Suppressor macrophage treated with lipopolysaccharide for 4 hours (primary cell): ENCODE measurements at places on chromosomes 2 and 18.
A peak's percentile ranks its signal among the peaks of the same experiment; 100 is the strongest.

DNA sequence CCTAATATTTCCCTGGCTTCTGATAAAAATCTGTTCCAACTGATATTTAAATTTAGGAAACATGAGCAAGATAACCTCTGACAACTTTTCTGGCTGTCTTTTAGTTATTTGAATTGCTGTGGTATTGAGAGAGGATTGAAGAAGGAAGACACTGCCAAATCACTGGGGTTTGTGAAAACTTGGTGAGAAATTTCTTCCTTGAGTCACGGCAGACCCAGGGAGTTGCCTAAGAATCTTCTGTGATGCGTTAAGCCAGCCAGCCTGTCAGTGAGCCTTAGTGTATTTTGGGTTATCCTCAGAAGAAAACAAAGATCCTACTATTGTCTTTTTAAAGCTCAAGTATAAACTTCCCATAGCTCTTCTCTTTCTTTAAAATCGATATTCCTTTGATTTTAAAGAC, 17.5 kb upstream of the DOK6 start:
- no peak for DNase-seq

GRCh38 chr2:241505086-241505780, 3.2 kb downstream of the STK25 start:
- DNase-seq = no peak

DNA sequence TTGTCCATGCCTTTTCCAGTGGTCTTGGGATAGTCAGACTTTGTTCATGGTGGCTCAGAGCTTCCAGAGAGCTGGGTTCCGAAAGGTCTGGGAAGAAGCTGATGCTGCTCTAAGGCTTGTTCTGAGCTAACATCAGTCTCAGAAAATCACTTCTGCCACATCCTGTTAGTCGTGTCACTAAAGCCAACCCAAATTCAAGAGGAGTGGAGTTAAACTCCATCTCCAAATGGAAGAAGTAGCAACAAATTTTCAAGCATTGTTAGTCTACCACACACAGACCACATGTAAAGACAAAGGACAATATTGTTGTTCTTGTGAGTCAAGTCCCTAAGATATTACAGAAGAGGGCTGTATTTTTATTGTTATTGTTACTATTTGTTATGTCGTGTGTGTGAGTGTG, 77.8 kb downstream of the PID1 start:
- DNase-seq = no peak

DNA sequence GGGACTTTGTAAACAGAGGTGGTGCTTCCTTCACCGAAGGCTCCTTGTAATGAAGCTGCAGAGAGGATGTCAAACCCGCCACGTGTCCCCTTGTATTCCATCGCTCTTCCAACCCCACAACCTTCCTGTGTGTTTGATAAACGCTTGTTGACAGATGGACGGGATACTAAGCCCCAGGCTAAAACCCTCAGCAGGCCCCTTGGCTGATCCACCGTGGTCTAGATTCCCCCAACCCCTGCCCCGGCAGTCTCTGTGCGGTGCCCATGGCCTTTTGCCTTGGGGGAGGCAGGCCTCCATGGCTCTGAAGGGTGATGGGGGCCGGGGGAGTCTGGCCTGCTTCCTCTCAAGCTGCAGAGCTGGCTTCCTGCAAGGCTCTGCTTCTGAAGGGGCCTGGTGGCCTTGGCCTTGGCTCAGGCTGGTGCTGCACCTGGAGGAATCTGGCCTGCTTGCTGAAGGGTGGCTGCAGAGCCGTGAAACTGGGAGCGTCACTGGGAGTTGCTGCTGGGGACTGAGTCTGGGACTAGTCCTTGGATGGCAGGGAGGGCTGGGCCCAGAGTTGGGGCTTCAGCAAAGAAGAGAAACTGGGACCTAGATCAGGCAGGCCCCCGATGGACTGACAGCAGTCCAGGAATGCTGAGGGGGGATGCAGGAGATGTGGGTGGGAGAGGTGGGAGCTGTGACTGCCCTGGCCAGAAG, 9.6 kb upstream of the NTSR2 start:
- no peak for DNase-seq

DNA sequence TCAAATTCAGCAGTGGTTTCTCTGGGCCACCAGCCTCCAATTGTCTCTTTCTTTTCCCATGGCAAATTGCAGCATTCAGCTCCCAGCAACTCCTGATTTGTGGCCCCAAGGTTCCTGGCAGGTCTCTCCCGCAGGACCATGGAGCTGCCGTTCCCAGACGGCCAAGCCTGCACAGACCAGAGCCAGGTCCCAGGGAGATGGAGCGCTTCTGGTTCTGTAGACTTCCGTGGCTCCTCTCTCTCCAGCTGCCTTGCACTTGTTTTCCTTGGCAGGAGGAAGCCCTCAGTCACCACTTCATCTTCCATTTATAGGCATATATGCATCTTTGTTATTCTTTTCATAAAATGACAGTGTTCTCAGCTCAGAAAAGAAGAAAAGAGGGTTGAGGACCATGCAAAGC, 21.7 kb downstream of the TNP1 start:
- DNase-seq = no peak

GRCh38 chr18:26961839-26962238, 96.3 kb upstream of the AQP4 start:
- no peak for DNase-seq

- DNase-seq = no peak
These were observed 45.2 kb upstream of the GLS start for GRCh38 chr2:190835303-190835930.

- DNase-seq = no peak
These were observed 195.6 kb downstream of the MYCN start for GRCh38 chr2:16135913-16136310.

DNA sequence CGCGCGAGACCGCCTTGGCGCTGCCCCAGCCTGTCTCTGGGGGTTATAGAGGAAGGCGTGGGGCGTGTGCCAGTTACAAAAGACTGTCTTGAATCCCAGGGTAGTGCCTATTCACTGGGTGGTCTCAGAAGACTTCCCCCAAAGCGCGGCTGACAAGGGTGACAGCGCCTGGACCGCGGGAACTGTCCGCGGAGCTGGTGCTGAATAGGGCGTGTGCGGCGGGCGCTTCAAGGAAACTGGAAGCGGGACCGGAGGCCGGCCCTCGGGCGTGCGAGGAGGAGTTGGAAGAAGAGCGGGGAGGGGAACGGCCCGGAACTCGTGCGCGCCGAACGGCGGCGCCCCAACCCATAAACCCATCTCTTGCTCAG, 2.3 kb downstream of the EGR4 start:
- peak; percentile 75 for DNase-seq

- DNase-seq = no peak
These were observed 63.9 kb downstream of the COL6A3 start for GRCh38 chr2:237350070-237350469.

GRCh38 chr2:109129921-109130722, 1.1 kb downstream of the SH3RF3 start:
- DNase-seq = no peak

DNA sequence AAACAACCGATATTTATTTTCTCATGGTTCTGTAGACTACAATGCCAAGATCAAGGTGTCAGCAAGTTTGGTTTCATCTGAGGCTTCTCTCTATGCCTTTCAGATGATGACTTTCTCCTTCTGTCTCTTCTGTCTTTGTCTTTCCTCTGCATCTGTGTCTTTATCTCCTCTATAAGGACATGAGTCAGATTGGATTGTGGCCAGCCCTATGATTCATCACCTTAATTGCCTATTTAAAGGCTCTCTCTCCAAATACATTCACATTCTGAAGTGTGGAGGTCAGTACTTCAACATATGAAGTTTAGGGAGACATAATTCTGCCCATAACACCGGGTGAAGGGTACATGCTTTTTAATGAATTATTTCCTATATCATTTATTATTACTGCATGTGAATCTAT, 71.2 kb upstream of the CNTNAP5 start:
- DNase-seq = no peak

- no peak for DNase-seq
These were observed 7.6 kb downstream of the NMUR1 start for GRCh38 chr2:231522418-231523180.

DNA sequence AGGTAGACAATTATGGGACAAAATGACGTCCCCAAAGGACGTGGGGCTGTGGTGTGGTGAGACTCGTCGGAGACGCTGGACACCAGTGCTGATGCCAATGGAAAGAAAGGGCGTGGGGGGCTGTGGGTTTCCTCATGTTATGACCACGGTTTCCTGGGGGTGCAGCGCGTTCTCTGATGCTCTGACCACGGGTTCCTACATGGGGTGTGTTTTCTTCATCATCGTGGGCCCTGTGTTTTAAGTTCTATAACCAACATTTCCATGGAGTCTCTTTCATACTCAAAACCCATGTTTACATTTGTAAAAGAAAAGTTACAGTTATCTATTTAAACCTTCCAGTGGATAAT, 141.6 kb downstream of the RTP5 start:
- peak; percentile 14 for DNase-seq

- DNase-seq = no peak
These were observed 9.4 kb upstream of the CTLA4 start for GRCh38 chr2:203858176-203858575.

- DNase-seq = no peak
These were observed 259.9 kb downstream of the NDUFA10 start for GRCh38 chr2:239765076-239765845.

- DNase-seq = no peak
These were observed 2.3 kb upstream of the GCC2 start for GRCh38 chr2:108446703-108447102.

DNA sequence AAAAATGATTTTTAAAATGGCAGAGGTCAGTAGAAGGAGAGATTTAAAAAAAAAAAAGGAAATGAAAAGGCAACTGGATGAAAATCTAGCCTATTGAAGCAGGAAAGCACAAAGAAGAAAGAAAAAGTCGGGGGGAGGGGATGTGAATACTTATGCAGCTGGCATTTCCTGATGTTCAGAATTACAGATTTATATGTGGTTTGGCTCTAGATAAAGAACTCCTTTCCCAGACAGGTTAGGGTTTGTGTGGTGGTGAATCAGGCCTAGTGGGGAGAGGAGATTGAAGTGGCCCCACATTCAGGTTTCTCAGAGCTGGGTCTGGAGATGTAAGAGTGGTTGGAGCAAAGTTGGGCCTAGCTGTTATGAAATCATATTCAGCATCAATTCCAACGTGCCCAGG, 394.4 kb downstream of the FIGN start:
- no peak for DNase-seq

DNA sequence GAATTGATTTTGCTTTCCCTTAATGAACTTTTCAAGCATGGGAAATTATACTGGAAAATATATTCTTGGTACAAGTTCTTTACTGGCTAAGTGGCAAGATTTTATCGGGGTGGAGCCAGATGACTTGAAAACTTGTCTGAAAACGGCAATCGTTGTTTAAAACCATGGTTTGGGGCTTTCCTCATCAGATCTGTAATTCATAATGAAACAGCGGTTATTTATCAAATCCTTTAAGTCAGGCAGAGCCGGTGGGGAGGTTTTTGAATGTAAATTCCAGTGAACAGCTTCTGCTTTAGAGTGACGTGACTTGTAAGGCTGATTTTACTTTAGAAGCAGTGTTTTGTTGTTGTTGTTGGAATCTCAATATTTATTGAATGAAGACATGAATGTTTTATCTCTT, 2.6 kb downstream of the SEC11C start:
- DNase-seq = no peak

DNA sequence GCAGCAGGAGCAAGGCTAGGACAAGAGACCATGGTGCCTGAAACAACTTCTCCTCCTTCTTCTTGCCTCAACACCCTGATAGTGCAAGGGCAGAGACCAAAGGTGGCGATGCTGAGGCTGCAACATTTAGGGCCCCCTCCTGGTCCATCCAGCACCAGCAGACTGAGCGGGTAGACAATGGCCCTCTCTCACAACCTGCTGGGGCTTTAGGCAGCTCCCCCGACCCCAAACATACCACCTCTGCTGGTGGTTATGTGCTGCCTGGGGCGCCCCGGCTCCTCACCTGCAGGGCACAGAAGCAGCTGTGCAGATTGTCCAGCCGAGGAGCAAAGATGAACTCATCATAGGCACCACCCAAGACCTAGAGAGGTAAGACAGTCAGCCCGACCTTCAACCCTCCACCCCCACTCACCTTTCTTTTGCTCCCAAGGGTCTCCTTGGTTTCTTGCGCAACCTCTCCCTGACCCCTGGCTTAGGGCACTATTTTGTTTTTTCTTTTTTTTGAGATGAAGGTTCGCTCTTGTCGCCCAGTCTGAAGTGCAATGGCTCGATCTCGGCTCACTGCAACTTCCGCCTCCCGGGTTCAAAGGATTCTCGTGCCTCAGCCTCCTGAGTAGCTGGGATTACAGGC, 3.5 kb downstream of the DNPEP start:
- DNase-seq = no peak

GRCh38 chr18:44588508-44588907, 92.2 kb upstream of the SETBP1 start:
- no peak for DNase-seq

DNA sequence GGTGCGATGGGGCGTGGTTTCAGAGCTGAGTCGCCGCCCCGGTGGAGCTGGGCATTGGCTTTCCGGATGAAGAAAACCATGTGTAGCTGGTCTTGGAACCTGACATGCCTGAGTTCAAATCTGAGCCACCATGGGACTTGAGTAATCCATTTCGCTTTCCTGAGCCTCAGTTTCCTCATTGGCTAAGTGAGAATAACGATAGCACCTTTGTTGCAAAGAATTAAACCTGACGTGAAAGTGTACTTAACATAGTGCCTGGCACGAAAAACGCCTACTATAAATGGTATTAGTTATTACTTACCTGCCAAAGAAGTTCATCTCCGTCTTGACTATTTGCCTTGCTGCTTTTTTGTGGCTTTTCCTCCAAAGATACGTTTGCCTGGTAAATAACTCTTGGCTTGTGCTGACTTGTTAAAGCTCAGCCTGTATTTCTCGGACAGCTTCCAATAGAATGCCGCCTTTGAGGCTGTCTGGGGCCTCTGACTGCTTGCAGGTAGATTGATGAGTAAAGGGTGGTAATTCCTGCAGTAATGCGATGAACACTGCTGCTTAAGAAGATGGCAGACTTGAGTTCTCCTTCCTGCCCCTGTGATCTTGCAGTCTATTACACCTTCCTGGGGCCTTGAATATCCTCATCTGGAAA, 1.3 kb downstream of the CDCA7 start:
- DNase-seq = no peak

DNA sequence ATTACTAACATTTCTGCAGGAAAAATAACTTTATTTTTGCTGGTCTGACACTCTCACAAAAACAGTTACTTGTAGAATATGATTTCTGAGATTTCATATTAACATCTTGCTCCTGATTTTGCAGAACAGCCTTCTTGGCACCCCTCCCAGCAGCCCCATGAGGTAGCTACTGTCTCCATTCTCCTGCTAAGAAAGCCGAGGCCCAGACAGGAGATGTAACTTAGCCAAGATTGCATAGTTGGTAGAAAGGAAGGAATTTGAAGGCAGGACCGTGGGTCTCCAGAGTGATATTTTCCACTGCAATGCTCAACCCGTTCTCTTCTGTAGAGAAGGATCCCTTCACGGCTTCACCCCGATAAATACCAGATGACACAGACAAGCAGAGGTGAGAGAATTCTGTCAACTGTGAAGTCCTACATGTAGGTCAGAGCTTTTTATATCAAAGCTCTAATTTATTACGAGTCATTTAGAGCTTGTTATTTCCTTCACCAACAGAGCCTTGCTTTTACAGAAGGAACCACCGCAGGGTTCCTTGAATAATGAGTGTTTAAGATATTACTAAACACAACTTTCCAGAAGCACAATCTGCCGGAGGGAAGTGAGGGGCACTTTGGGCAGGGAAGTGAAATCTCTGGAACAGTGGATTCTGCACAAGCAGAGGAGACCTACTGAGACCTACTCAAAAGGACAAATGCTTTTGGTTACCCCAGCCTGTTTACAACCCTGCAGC, 48.0 kb upstream of the MYCN start:
- no peak for DNase-seq

GRCh38 chr2:166000401-166000800, 46.8 kb upstream of the TTC21B start:
- DNase-seq = no peak
